Cortex of kidney (tissue), 1 donor: ENCODE measurements at places on chromosomes 12 and 14.

DNA sequence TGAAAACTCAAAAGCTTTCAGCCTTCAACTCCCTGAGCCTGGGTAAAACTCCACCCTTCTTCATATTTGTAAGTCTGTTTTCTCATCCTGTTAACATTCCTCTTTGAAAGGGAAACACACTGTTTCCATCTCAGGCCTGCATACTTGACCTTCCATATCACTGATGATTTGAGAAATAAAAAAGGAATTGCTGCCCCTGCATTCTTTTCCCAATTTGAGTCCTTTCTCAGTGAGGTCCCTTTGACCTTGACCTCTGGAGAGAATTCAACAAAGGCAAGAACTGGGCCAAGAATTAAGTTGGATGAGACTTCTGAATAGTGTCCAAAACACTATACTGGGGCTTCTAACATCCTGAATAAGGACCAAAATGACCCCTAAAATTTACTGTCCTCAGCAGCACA, 108.0 kb downstream of the AEBP2 start:
- no peak for DNase-seq

- no peak for DNase-seq
Measured at GRCh38 chr12:131035245-131035681, 81.6 kb downstream of the ADGRD1 start.

- DNase-seq, result no peak
Measured at GRCh38 chr14:100246809-100247428, 8.0 kb downstream of the YY1 start.

DNA sequence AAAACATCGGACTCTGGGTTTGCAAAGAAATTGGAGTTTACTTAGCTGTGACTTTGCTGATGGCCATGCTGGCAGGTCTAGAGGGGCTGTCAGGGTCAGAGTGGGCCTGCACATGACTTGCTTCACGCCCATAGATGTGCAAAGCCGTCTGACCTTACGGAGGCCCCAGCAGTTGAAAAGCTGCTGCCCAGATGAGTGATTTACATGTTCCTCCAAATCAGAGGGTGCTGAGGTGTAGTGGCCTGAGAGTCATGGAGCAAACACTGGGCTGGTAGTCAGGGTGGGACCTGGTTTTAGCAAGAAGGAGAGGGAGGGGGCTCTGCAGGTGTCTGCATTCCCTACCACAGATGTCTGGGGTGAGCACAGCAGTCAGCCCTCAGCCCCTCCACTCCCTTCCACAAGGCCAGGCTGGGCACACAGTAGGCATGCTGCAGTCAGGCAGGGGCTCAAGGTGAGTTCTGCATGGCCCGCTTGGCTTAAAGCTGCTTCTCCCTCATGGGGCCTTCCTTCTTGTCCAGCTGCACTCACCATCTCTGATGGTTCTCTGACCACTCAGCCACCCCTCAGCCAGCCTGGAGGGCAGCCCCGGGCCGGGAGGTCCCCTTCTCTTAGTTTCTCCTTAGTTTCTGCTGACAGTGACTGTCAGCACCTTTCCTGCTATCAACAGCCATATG, 34.2 kb upstream of the EML1 start:
- no peak for DNase-seq

GRCh38 chr14:38405851-38406635, 150.2 kb upstream of the CLEC14A start:
- no peak for DNase-seq

DNA sequence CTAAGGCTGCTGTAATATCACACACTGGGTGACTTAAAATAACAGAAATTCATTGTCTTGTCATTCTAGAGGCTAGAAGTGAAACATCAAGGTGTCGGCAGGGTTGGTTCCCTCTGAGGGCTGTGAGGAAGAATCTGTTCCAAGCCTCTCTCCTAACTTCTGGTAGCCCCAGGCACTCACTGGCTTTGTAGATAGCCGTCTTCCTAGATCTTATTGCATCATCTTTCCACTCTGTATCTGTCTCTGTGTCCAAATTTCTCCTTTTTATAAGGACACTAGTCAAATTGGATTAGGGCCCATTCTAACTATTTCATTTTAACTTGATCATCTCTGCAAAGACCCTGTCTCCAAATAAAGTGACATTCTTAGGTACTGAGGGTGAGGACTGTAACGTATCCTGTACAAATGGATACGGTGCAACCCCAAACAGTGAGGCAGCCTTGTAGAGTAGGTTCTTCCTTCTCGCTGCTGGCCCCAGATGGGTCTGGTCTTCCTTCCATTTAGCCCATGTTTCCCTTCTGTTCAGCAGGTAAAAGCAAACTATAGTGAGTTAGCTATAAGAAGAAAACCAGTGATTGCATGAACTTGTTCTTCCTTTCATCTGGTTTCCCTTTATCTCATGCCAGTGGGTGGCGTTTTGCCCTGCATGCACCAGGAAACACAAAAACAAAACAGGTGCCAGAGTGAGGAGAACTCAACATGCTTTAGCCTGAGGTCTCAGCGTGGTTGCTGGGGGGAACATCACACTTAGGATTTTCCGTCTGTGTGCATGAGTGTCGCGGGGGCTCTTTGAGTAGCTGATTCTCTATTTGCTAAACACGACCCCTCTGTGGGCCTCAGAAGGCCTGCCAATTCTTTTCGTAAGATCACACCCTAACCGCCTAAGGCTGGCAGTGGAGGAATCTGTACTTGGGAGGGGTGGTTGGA, 19.5 kb downstream of the TTC9 start:
- DNase-seq, result no peak

DNA sequence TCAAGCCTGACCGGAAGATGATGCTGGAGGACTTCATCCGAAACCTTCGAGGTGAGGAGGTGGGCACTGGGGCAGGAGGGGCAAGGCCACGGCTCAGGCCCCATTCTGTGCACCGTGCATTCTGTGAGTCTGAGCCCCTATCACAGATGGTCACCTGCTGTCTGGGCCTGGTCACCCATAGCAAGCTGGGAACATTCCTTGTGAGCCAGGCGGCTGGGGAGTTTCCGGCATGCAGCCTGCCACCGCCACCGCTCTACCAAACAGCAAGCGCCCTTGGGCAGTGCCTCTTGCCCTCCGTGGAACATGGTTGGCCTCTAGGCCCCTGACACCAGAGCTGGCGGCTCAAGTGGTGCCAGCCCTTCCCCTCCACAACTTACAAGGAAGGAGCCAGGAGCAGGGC, 56.3 kb downstream of the SLC6A12 start:
- DNase-seq, result no peak

- DNase-seq, result no peak
Measured at GRCh38 chr14:64775081-64775777, 71.0 kb downstream of the PLEKHG3 start.

DNA sequence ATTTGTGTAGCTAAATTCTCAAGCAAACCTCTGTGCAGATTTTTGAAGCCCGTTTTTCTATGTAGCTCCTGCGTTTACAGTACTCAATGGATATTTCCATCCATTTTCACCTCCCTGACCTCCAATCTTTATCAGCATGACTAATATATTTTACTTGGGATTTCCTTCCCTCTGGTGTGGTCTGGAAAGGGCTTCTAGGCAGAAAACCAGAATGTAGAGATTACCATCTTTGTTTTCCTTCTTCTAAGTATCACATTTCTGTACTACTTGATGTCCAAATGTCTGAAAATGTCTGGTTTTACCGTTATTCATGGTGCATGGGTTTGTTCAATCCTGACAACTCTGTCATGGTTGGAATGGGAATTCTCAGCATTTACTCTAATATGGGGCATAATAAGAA, 907.6 kb upstream of the FLRT2 start:
- DNase-seq, result no peak

DNA sequence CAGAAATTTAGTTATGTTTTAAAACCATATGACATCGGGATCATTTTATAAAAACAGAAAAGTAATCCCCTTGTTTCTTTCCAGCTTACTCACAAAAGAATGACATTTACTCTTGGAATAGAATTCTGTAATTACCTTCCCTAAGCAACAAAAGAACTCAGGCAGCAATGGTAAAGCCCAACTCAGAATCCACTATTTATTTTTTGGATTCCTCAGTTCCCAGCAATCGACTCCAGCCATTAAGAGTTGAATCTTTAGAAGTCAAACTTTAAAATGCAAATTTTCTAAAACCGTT, 65.9 kb downstream of the FOXN3 start:
- DNase-seq, result no peak

DNA sequence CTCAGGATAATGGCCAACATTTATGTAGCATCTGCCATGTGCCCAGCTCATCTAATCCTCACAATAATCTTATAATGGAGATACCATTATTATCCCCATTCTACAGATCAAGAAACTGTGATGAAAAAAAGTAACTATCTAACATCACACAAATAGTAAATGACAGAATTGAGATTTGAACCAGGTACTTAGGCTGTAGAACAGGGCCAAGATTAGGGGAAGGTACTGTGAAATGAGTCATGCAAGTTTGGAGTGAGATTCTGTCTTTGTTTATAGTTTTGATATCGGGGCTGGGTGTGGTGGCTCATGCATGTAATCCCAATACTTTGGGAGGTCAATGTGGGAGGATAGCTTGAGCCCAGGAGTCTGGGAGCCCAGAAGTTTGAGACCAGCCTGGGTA, 1.3 kb upstream of the GNPTAB start:
- no peak for DNase-seq

- DNase-seq, result no peak
Measured at GRCh38 chr12:111673503-111673902, 12.3 kb downstream of the BRAP start.

GRCh38 chr12:123028475-123028874, 48.0 kb downstream of the ARL6IP4 start:
- no peak for DNase-seq

DNA sequence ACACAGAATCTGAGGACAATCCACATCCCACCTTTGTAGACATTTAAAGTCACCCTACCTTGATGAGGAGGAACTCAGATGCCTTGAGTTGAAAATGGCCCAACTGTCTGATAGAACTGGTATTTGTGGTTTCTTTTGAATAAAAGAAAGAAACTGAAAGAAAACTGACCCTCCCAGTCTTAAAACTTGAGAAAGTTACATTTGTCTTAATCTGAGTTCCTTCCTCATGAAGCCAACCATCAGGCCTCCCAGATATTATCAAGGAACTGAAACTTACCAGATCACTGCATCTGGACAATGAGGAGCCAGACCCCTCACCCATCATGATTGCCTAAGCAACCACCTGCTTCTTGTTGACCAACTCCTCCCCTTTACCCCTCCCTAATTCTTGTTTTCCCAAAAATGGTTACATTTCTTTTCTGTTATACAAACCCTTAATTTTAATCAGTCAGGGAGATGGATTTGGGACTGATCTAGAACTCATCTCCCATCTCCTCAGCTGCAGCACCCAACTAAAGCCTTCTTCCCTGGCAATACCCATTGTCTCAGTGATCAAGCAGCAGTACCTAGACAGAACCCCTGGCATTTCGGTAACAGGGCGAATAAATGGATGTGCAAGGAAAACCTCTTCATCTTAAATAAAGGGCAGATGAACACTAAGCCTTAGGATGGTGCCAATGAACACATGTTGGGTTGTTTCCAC, 72.0 kb upstream of the RESF1 start:
- DNase-seq, result no peak

- DNase-seq, result no peak
Measured at GRCh38 chr12:12704593-12705230, 8.7 kb upstream of the GPR19 start.

DNA sequence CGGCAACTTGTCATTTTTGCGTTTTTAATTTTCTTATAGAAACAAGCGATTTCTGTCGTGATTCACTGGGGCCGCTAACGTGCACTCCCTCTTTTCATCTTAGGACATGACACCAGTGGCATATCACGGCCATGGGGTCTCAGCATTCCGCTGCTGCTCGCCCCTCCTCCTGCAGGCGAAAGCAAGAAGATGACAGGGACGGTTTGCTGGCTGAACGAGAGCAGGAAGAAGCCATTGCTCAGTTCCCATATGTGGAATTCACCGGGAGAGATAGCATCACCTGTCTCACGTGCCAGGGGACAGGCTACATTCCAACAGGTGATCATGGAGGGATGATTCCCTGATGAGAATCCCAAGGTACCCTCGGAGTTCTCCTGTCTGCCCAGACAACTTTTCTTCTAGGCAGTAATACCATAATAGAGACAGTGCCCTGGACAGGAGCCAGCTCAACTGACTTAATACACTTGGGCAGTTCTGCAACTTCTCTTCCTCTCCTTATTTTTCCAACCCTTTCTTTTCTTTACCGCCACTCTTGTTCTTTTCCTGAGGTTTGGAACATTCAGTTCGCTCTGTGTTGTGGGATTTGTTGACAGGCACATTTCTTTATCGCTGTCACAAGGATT, 821 bp downstream of the TMEM106C start:
- DNase-seq, result no peak

DNA sequence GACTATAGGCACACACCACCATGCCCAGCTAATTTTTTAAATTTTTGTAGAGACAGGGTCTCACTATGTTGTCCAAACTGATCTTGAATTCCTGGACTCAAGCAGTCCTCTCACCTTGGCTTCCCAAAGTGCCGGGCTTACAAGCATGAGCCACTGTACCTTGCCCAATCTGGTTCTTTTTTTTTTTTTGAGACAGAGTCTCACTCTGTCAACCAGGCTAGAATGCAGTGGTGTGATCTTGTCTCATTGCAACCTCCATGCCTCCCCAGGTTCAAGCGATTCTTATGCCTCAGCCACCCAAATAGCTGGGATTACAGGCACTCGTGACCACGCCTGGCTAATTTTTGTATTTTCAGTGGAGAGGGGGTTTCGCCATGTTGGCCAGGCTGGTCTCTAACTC, 15.4 kb downstream of the MRPL42 start:
- no peak for DNase-seq
